ENCODE measurements at places on chromosomes 12 and 14.

DNA sequence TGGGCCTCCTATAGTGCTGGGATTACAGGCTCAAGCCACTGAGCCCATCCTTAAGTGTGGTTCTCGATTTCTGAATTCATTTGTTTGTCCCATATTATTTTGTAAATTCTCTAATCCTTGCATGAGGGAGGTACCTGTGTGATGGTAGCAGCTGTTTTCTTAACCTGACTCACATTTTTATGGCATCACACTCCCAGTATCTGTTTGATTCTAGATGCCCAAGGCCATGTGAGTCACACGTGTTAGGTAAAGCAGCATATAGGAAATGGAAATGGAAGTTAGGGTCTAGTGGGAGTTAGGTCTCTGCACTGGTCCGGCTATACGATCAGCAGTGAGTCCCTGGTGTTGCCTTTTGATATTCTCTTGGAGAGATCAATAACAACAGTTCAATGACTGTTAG lies 198.1 kb downstream of the ERC1 start:
- no peak for DNase-seq

DNA sequence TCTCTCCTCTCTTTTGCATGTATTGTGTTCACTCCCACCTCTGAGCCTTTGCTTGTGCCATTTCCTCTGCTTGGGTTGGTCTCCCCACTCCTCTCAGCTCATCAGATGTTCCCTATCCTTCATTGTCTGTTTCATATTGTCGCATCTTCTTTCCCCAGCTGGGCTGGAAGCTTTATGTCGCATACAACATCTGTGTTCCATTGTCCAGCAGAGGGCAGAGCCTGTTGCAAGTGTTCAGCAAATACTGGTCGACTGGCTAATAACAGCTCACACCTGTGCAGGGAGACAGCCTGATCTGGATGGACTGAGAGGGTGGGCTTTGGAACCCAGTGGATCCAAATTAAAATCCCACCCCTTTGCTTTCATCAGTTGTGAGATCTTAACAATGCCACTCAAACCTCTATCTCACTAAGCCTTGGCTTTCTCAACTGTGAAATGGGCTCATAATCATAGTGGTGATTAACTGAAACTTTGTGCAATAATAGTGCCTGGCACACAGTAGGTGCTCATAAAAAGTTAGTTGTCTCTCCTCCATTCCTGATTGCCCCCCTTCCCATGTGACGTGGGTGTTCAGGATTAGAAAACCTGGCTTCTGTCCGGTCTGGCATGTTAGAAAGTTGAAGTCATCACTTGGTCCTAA lies 75.8 kb downstream of the RIN3 start:
- no peak for DNase-seq

DNA sequence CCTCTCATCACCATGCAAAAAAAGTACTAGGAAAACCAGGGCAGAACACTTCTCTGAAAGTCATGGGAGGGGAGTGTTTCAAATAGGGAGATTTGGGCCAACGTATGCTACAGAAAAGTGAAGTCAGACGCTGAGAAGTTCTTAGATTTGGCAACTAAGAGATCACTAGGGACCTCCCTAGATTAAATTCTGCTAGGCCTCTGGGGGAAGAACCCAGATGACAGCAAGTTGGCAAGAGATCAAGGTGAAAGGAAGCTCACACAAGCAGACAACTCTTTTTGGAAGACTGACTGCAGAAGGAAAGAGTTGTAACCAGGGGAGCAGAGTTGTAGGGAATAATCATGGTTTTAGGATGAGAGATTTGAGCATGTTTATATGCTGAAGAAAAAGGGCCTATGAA lies 20.7 kb downstream of the IQSEC3 start:
- DNase-seq = no peak

GRCh38 chr12:24404086-24404815 lies 454.8 kb upstream of the SOX5 start:
- DNase-seq = no peak

DNA sequence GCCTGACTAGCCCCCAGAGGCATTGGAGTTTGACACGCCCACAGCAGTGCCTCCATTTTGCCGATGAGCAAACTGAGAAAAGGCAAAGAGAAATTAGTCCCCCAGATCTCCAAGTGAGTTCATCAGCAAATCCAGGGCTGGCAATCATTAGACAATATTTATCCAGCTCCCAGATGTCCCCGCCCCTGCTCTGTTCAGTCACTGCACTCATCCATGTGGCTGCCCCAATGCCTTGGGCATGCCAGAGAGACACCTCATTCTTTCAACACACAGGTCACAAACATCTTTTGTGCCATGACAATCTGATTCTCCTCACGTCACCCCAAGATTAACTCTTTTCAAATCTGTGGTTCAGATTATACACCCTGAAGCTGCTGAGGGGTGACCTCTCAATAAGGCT lies 43.5 kb downstream of the DPF3 start:
- DNase-seq = no peak

DNA sequence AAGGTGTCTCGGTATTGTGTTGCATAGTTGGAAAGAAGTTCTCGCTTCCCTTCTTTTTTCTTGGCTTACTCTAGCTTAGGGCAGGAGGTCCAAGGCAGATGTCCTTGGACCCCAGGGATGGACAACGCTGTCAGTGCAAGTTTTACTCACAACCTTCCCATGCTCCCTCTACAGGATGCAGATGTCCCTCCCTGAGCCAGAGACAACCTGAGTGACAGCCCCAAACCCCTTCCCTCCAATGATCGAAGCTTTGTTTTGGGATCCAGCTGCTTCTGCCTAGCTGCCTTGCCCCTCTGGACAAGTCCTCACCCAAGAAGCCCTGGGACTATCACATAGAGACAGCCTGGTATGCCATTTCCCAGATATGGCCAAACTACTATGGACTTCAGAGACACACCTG lies 112.0 kb upstream of the RAP1B start:
- no peak for DNase-seq

DNA sequence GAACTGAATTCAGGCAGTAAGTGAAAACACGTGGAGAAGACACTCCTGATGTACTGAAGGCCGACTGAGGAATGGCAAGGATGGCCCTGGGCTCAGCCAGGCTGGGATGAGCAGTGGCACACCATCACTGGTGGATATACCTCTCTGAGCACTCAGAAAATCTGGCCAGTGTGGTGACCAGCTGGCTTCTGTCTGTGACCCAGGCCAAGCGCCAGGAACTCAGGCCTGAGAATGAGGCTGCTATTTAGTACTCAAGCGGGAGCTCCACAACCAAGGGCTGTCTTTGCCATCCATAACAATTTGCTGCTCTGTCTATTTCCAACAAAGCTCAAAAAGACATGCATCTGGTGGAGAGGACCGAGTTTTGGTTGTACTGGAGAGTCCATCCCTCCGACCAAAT lies 586.3 kb downstream of the BCL11B start:
- no peak for DNase-seq

DNA sequence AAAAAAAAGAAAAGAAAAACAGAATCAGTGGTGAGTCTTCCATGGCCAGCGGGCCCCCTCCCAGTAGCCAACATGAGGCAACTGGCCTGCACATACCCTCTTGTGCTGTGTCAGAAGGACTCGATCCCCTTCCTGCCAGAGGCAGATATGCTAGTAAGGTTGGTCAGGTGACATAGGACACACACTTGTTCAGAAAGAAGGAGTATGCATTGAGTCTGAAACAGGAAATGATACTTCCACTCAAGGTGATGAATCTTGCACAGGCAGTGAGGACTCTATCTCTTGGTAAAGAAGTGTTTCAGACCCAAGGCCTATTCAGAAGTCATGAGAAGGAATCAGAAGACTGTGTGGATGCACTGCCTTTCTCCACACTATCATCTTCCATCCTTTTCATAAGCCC lies 269.7 kb upstream of the FAR2 start:
- DNase-seq = no peak

GRCh38 chr12:101764051-101764792 lies 25.0 kb upstream of the SYCP3 start:
- DNase-seq = no peak

DNA sequence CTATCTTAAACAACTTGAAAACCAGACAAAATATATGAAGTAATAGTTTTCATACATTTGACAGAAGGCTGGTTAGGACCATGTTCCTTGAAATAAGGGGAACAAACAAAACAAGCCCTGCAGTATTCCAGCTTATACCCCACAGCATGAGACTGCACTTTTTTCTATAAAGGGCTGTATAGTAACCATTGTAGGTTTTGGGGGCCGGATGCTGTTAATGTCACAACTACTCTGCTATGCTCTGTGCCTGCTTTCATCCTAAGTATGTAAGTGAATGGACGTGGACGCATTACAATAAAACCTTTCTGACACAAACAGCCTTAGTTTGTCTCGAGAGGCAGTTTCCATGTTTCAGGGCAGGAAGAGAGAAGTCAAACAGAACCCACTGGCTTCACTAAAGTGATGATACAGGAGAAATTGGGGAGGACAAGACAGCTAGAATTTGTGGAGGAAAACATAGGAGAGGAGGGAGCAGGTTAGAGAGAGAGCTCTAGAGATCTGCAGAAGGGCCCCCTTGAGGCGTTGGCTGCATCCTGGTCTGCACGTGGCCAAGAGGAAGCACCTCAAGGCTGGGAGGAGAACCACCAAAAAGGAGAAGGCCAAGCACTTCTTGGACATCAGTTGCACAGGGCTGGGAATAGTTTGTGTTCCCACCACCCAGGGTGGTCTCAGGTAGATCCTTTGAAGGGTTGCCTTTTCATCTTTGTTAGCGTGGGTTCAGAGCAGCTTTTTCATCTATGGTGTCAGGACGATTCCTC lies 63.7 kb downstream of the TRAF3 start:
- no peak for DNase-seq

- DNase-seq = no peak
These were observed 183.9 kb downstream of the ZFP36L1 start for GRCh38 chr14:68609012-68609411.

GRCh38 chr12:92987362-92987761 lies 58.3 kb upstream of the EEA1 start:
- DNase-seq = peak; percentile 22

GRCh38 chr12:110039085-110039807 lies 9.1 kb downstream of the C12orf76 start:
- no peak for DNase-seq

DNA sequence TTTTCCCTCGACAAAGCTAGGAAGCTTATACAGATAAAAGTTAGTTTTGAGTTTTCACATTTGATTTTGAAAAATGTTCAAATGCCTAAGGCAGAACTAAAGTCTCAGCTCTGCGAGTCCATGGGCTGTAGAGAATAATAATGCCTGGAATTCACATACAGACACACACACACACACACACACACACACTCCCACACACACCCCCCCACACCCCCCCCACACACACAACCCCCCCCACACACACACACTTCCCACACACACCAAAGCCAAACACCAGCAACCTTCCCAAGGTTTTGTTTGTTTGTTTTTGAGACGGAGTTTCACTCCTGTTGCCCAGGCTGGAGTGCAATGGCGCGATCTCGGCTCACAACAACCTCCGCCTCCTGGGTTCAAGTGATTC lies 62.8 kb upstream of the EIF5 start:
- DNase-seq = no peak

DNA sequence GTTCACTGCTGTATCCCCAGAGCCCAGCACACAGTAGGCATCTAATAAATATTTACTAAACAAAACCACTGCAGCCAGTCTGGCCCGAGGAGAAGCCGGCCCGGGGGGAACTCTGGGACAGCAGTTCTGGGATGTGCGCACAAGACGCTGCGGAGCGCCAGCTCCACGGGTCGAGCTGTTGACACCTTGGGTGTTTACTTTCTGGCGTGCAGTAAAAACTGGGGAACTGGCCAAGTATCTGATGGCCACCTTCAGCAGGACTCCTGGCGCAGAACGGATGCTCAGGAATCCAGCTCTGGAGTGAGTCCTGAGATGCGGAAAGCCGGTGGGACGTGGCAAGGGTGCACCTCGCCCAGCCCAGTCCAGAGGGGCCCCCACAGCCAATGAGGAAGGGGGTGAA lies 65.6 kb downstream of the NCOR2 start:
- DNase-seq = no peak

DNA sequence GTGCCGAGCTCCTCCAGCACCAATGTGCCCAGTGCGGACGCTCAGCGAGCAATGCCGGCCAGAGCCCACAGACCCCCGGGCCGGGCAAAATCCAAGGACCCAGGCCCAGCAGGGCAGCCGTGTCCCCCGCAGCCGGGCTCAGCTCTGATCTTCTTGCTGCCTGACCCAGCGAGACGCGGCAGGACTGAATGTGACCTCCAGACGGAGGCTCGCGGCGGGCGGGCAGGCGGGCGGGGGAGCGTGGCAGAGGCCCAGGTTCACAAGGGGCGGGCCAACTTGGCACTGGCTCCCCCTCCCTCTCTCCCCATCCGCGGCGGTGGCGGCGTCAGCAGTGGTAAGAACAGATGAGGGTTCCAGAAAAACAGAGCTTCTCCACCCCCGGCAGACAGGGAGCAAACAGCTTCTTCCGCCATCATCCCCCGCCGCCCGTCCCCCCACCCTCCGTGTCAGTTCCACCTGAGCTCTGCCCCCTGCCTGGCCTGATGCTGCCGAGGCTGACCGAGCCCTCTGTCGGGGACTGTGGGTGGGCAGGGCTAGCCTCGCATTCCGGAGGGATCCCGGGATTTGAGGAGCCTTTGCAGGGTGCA lies 94.3 kb downstream of the RFLNA start:
- DNase-seq = no peak
